NCI-H774 (cell line): ENCODE measurements at places on chromosomes 12 and 14.

- no peak for DNase-seq
Observed at GRCh38 chr14:74085047-74085637, 386 bp downstream of the LIN52 start.

DNA sequence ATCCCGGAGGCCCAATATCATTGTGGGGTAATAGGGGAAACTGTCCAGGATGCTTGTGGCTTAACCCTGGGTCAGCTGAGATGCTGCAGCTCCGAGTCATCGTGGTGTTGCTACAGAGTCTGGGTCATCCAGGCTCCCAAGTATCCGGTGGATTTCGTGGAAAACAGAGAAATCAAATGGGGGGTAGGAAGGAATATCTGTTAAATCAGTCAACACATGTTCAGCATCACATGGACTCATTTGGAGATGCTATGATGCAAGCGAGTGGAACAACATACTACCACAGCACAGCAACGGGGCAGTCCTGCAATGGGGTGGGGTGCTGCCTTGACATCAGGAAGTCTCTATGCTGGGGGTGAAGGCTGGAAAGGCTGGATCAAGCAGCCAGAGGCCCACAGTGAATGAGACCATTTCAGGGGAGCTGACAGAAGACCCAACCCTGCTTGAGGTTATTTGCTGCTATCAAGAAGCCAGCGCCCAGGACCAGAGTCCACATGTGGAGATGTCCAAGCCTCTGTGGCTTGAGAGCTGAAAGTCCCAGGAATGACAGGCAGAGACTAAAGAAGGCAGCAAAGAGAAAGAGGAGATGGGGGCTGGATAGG lies 22.9 kb downstream of the VDR start:
- no peak for DNase-seq

DNA sequence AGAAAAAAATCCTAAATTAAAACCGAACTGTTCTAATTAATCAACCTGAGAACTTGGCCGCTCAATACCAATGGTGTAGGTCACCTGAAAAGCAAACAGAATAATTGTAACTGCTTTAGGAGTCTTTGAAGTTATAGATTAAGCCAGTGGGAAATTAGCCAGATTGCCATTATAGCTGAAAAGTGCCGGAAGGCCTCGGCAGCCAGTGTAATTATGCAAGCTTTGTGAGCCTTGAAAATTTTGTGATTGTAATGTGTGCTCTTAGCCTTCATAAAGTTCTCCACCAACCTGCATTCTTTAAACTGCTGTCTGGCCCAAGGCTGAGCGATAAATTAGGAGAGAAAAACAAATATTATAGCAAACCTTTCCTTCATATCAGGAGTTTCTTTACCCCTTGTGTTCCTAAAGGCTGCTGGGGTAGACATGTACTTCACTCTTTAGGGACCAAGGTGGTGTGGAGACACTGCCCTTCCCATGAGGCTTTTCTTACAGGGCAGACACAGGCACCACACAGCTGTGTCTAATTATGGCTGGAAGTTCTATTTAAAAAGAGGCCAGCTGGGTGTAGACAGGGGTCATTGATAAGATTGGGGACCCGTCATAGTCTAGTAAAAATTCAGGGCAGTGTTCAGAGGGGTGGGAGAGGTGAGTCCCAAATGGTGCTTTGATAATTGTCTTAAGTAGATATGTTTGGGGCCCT lies 991.2 kb downstream of the FLRT2 start:
- DNase-seq = no peak

DNA sequence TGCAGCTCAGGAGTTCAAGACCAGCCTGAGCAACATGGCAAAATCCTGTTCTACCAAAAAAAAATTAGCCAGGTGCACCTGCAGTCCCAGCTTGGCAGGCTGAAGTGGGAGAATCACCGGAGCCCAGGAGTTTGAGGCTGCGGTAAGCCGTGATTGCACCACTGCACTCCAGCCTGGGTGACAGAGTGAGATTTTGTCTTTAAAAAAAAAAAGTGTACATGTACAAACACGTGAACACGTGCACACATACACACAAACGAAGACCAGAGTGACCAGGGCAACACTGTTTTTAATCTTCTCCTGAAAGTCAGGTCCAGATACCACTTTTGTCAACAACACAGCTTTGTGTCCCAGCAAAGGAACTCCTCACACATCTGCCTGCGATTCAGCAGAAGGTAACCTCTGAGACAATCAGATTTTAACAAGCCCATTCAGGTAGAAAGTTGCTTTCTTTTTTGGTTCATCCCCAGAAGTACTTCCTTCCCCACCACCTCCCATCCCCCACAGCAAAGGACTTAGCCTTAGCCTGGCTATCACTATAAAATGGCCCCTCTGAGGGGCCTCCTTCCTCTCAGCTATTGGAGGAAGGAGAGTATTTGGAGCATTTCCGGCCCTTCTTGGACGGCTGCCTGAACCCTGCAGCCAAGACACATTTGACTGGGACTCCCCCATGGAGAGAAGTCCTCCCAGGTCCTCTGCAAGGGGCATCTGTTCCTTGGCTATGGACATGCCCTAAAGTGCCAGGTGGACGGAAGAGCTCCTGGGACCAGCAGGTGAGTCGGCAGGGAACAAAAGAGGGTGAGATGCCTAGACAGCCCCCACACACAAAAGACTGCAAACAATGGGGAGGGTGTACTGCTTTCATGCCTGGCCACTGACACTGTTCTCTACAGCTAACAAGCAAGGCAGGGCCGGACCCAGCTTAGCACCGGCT lies 9.8 kb downstream of the CTDSP2 start:
- DNase-seq = peak; percentile 57

DNA sequence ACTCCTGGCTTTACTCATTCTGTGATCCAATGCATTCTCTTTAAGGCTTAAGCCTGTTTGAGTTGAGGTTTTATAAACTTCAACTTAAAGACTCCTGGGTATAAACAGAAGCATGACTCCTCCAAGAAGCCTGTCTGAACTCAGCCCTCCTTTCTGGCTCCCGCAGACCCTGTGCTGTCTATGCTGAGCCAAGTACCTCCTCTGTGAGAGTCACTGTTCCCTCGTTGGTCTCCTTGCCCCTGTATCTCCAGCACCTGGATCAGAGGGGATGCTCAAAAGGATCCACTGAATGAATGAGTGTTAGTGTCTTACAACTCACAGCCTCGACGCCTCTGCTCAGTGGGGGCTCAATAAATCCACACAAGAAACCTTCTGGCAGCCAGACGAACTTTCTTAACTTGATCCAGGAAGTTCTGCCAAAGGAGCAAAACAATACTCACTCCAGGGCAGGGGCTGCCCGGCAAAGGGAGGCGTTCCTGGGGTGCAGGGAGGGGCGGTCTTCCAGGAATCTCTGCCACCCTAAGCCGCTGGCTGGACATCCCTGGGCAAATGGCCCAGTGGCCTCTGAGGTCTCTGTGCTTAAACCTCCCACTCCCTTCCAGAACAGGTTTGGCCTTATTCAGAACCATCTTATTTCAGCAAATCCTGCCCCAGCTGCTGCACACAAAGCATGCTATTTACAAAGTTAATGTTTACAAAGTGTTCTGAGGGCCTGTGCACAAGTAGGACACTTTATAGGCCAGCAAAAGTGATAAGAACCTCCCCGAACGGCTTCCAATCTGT lies 32.9 kb downstream of the MAP1LC3B2 start:
- no peak for DNase-seq

DNA sequence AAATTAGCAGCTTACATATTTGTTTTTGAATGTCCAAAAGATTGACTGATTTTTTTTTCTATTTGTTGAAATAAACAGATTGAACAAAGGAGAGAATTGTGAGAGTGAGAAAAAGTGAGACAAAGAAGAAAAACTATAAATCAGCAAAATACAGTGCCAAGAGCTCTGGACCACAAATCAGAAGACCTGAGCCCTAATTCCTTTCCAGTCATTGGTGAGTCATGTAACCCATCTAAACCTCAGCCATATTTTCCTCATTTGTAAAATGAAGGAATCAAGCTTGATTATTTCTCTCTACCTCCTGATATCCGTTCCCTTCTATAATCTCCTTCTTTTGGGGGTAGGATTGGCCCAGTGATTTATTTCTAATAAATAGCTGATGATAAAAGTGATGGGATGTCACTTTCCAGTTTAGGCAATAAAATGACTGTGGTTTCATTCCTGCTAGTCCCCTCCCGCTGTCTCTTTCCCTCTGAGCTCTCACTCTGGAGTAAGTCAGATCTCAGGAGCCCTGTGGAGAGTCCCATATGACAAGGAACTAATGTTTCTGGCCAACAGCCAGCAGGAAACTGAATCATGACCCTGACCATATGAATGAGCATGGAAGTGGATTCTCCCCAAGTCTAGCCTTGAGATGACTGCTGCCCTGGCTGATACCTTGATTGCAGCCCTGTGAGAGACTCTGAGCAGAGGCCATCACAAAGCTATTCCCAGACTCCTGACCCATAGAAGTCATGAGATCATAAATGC lies 218.9 kb downstream of the ACSS3 start:
- DNase-seq = no peak
